ENCODE measurements at places on chromosomes 4 and X.

DNA sequence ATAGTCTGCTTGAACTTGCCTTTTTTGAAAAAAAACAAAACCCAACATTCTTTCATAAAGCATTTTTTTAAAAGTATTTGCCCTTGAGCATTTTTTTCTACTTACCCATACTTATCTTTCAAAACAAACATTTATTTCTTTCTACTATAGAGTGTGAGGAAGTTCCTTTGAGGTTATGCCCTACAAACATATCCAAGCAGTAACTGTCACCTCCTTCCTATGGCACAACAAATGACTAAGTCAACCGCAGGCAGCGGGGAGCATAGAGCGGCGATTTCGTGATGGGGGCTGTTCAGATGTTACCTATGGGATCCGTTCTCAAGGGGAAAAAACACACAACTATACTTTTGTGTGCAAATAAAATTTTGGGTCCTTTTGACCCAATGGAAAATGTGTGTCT is 19.4 kb downstream of the SPRY1 start:
- DNase-seq: no peak

DNA sequence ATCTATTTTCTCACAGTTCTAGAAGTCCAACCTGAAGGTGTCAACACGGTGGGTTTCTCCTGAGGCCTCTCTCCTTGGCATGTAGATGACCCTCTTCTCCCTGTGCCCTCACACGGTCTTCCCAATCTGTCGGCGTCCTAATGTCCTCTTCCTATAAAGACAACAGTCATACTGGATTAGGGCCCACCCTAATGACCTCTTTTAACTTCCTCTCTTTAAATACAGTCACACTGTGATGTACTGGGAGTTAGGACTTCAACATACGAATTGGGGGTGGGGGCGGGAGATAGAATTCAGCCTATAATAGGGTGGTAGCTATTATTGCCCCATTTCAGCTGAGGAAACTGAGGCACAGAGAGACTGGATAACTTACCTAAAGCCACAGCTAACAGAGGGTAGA is 70.2 kb downstream of the SMIM20 start:
- DNase-seq: no peak

DNA sequence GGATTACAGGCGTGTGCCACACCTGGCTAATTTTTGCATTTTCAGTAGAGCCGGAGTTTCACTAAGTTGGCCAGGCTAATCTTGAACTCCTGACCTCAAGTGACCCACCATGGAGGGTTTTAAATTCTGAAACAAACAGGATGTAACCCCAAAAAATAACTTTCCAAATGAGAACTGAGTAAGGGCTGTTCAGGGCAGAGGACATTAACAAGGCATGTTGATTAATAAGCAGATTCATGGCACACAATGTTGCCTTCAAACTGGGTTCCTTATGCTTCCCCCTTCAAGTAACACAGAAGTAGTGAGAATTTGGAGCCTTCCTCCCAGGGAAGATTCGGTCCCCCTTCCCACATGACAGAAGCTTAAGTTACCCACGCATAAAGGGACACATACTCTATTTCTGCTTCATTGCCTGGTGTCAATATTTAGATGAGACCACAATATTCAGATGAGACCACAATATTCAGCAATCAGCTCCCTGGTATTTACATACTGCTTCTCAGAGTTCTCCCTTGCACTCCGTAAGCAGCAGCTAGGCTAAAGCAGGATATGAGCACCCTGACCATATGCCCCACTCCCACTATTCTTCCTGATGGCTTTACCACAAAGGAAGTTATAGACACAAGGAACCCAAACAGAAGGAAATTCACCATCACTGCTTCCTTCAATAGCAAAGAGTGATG is 21.4 kb downstream of the GRSF1 start:
- no peak for DNase-seq

- DNase-seq: no peak
These were observed 26.9 kb downstream of the HTRA3 start for GRCh38 chr4:8296491-8296890.

- DNase-seq: no peak
These were observed 35.1 kb downstream of the TMLHE start for GRCh38 chrX:155577682-155578081.

GRCh38 chrX:30230395-30230794 is at the start of gene MAGEB3:
Gene MAGEB3, plus strand, starts transcription at chrX:30230657. Its CDS starts 5,268 bp downstream, at chrX:30235925.
- no peak for DNase-seq

DNA sequence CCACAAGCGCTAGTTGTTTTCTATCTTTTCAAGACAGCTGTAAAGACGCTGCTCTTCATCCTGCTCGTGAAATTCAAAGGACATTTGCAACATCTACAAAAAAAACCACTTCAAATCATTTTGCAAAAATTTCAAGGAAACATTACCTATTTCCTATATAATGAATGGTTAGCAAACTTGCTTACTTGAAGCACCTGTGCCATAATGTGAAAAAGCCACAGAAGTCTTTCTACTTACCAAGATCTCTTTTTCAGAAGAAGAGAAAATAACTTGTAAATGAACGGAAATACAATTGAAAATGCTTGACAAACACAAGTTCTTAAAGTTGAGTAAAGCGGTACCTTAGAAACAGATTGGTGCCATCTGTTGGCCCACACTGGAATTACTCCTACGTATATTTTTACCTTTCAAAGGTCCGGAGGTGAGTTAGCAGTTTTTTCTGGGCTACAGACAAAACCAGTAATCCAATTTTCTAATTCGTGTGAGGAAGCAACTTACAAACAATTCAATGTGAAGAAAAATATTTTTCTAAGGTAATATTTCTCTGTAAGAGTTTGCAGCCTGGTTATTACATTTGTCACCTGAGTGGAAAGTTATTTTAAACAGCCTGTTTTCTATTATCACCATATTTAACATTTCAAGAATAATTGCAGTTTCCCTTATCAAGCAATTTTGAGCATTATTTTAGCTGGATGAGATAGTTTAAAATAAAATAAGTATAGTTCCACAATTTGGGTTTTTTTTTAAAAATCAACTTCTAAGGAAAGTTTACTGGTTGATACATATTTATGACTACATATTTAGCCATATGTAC is at the start of gene TLR6:
TSS of gene TLR6 (minus strand) at position 294 of the 814 bp plus-strand sequence. CDS start 27,344 bp downstream, outside the sequence.
- no peak for DNase-seq

DNA sequence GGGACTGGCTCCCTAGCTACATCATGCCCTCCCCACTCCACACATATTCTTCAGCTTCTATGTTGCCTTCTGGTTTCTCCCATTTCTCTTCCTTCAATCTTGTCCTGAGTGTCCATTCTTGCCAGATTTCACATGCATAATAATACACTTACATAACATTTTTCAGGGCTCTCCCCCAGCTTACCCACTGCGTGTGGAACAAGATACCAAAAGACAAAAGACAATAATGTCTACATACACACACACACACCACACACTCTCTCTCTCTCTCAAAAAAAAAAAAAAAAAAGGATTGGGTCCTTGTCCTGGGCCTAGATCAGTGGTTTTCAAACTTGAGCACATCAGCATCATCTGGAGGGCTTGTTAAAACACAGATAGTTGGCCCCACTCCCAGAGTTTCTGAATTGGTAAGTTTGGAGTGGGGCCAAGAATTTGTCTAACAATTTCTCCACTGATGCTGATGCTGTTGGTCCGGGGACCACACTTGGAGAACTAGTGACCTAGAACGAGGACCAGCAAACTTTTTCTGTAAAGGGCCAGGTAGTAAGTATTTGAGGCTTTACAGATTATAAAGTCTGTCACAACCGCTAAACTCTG is 6.5 kb upstream of the SMARCA1 start:
- DNase-seq: no peak

DNA sequence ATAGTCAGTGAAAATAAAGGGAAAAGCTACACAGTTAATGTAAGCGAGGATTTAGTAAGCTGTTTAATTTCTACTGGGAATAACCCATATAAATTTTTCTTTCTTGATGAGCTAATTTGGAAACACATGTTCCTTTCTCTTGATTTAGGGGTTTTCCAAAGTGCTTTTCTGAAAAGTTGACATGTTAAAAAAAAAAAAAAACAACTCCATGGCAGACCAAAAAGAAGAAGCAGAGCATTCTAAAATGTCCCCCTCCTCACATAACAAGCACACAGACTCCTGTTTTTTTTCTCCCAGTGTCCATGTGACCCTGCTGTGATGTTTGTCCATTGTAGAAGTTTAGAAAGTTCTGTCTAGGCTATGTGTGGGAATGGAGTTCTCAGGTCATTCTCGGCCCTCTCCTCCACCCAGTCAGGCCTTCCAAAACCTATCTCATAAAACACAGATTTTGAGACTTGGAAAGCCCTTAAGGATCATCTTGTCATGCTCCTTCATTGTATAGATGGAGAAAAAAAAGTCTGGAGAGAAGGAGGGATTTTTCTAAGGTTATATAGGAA is 792 bp downstream of the CLIC2 start:
- DNase-seq: no peak

- DNase-seq: peak; percentile 65
These were observed 147.1 kb downstream of the NHS start for GRCh38 chrX:17521871-17522693.

GRCh38 chrX:78119521-78120227 is 15.6 kb downstream of the PGK1 start:
- no peak for DNase-seq

- peak; percentile 76 for DNase-seq
These were observed 84.0 kb downstream of the WWC2 start for GRCh38 chr4:183182873-183183725.

- no peak for DNase-seq
These were observed 348.7 kb downstream of the BMPR1B start for GRCh38 chr4:95106408-95106928.

DNA sequence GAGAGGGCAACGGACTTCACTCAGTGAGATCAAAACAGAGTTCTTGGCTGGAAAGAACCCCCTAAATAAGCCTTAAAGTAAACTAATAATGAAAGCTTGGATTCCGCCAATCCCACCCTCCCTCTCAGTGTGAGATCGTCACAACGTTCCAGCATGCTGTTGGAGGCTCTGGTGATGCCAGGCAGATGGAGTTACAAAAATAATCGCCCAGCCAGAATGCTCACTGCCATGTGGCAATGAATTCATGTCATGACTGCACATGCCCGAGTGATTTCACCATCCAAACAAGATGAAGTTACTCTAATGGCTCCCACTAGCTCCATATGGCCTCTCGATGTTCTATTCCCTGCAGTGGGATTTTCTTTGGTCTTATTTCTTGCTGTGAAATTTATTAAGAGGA is 248.0 kb downstream of the SPATA18 start:
- no peak for DNase-seq

- DNase-seq: no peak
These were observed 16.5 kb downstream of the ADH6 start for GRCh38 chr4:99202536-99202935.

GRCh38 chr4:173130687-173131086 is 37.9 kb upstream of the GALNT7 start:
- no peak for DNase-seq

DNA sequence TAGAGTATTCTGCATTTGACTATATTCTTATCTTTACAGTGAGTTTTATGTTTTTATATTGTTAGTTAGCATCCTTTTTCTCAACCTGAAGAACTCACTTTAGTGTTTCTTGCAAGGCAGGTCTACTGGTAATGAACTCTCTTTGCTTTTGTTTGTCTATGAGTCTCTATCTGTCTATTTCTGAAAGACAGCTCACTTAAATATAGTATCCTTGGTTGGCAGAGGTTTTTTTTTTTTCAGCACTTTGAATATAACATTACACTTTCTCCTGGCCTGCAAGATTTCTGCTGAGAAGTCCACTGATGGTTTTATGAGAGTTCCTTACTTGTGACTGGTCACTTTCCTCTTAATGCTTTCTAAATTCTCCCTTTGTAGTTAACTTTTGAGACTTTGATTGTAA is 32.8 kb upstream of the C4orf54 start:
- no peak for DNase-seq

GRCh38 chr4:41427306-41427882 is 110.6 kb upstream of the LIMCH1 start:
- DNase-seq: no peak

DNA sequence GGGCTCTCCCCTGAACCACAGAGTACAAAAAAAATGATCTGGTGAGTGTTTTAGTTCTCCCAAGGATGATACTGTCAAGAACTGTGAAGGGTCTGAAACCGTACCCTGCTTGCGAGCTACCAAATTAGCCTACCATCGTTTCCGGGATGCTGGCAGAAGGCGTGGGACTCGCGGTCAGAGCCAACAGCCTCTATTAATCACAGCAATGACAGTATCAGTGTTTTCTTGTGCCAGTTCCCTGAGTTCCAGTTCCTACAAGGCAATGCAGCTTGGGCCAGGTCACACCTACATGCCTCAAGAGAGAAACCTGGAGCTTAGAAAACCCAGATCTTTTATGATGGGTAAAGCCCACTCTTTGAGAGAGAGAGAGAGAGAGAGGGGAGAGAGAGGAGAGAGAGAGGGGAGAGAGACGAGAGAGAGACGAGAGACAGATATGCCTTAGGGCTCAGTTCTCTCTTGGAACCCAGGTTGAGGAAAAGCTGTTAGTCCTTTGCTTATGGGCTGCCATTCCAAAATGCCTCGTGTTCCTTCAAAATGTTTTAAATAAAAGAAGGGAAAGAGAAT is 327.8 kb downstream of the ARHGAP10 start:
- peak; percentile 58 for DNase-seq

GRCh38 chr4:41334182-41334581 is 77.5 kb downstream of the UCHL1 start:
- no peak for DNase-seq

DNA sequence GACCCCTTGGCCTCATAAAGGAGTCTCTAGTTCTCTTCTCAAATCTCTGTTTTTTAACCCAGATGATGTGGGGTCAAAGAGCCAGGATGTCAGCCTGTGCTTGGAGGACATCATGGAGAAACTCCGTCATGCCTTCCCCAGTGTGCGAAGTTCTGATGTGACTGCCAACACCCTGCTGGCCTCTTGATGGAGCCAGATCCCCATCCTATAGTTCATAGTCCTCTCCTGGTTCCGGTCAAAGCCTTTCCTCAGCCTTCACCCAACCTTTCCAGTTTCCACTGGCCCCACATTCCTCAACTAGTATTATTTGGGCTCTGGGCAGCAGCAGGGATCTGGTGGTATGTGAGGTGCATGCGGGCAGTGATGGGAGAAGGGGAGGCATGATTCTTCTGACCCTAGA is 30.7 kb downstream of the TAF7L start:
- no peak for DNase-seq

GRCh38 chrX:128781506-128781905 is 729.3 kb upstream of the ACTRT1 start:
- peak; percentile 60 for DNase-seq

DNA sequence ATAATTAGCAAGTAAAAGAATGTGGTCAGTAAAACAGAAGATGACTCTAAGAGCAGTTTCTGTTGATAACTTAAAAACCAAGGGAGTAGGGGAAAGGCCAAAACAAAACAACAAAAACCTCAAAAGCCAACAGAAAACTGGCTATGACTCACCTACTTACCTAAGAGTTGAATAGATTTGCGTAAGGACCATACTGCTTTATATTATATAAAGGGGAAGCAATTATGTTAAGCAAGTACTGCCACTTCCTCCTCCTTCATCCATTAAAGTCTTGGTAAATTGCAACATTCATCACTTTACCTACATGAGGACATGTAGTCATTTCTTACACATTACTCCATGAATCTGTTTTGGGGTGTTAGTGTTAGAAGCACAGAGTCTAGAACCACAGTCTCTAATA is 85.9 kb upstream of the FAM47A start:
- DNase-seq: no peak

GRCh38 chr4:153904011-153904410 is 115.1 kb upstream of the SFRP2 start:
- no peak for DNase-seq
